Activated naive CD4-positive, alpha-beta T cell treated with anti-CD3 and anti-CD28 coated beads, Interleukin-2, amount 10 ng/mL, durations not matched to agents 7 days and 5 days (primary cell): ENCODE measurements at places on chromosomes 13 and 19.

GRCh38 chr13:21079761-21080592 lies 18.6 kb upstream of the LATS2 start:
- DNase-seq = no peak

DNA sequence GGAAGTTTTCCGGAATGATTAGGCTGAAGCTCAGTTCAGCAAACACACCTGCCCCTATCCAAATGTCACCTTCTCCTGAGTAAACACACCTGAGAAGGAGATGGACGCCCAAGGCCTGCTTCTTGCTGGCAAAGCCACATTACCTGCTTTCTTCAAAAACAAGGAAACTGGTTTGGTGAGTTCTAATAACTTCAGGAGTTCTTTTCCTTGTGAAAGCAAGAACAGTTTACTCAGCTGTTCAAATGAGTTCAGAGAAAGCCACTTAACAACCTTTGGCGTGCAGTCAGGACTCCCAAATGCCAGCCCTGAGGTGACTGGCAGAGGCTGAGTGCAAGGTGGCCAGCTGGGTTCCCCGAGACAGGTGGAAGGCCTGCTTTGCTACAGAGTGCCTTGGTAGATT lies 160.5 kb downstream of the STK24 start:
- DNase-seq = no peak

DNA sequence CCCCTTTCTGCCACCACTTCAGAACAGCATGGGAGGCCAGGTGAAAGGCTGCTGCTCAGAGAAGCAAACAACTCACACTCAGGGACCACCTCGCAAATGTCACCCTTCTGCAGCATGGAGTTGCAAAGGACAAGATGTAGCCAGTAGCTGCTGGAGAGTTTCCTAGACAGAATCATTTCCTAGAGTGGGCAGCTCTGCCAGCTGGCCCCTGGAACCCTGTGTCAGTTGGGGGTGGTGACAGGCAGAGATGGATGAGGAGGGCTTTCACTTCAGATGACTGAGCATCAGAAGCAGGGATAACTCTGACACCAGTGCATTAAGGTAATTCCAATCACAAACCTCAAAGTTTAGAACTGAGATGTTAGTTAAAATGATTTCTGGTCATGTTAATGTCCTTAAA lies 34.4 kb upstream of the EPHX3 start:
- DNase-seq = no peak

DNA sequence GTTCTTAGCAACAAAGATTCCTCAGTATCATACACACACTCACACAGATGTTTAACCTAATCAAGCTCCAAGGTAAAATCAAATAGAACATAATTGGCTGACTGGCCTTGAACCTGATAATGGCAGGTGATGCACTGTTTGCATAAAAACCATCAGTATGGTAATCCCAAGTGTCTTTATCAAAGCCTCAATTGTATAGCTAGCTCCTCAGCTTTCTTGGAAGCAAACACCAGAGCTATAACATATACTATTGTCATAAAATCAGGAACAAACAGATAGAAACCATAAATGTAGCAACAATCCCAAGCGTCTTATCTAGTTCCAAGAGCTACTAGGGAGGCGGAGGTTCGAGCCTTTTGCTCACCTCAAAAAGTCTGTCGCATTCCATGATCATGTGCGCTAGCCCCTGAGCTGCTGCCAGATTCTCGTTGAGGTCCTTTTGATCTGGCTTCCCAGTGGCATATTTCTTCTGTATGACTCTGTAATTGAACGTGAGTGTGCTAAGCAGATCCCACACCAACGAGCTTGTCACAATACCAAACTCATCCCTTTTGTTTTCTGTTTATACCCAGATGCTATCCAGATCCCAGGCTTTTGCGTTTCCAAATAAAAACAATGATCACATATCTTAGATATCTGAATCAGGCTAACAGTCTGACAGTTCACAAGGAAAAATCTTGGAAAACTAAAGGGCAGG lies 95.3 kb downstream of the KL start:
- DNase-seq = no peak

- no peak for DNase-seq
Measured at GRCh38 chr19:1115646-1116420, 12.0 kb downstream of the GPX4 start.

GRCh38 chr19:14772467-14772866 lies 5.9 kb downstream of the ADGRE2 start:
- no peak for DNase-seq

- DNase-seq = no peak
Measured at GRCh38 chr19:46365561-46365960, 18.7 kb downstream of the PPP5C start.

DNA sequence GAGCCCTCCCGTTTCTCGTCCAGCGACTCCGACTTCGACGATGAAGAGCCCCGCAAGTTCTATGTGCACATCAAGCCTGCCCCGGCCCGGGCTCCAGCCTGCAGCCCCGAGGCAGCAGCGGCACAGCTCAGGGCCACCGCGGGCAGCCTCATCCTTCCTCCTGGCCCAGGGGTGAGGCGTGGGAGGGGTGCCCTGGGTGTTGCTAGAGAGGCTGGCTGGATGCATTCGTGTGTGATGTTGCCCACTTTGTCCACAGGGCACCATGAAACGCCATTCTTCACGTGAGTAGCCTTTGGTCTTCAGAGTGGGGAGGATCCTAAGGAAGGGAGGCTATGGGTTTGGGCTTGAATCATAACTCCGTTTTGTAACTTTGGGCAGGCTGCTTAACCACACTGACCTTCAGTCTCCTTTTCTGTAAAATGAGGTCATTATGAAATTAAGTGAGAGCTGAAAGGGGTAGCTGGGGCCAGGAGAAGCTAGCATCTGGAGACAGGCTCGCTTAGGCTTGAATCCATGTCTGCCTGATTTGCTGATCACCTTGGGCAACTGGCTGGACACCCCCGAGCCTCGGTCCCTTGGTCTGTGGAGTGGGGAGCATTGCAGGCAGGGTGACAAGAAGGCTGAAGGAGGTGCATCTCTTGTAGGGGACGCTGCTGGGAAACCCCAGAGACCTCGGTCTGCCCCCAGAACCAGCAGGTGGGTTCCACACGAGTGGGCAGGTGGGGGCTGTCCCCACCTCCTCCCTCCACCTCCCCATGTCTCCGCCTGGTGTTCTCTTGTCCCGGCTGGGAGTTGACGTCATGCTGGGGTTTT lies 18.7 kb upstream of the B3GNT3 start:
- no peak for DNase-seq

DNA sequence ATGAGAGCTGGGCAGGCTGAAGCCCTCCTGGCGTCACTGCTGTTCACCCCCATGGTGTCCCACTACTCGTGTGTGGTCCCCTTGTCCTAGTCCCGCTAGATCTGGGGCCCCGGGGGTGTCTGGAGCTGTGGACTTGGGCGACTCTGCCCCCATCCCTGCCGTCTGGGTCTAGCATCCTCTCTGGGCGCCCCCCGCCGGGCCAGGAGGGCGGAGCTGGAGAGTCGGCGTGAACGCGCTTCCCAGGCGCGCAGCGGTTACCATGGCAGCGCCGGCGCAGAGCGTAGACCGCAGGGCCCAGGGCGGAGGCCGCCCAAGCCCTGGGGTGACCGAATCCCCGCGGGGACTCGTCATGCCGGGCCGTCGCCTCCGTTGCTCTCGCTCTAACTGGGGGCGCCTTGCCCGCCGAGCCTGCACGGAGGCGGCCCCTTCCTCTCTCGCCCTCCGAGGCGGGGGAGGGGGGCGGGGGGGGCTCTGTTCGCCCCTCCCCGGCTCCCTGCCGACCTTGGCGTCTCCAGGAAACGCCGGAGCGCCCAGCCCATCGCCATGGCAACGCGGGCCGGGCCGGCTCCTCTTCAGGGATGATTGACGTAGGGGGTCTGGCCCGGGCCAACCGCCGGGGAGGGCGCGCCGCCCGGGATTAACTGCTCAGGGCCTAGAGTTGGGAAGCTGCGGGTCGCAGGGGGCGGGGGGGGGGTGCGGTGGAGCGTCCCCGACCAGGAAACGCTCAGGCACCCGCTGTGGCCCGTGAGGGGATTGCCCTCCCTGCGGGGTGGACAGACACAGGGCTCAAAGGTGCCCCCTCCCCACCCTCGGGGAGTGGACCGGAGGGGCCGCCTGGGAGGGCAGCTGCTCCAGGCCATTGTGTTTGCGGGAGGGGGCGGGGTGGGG lies 8.9 kb downstream of the ISYNA1 start:
- DNase-seq = peak; percentile 90
